GM18507 (cell line): ENCODE measurements at places on chromosomes 5 and 9.

- DNase-seq: no peak
These were observed 21.7 kb downstream of the ANKRD55 start for GRCh38 chr5:56211298-56211865.

GRCh38 chr9:684054-684890 lies 157.2 kb upstream of the DMRT1 start:
- DNase-seq: no peak

- DNase-seq: no peak
These were observed 26.1 kb upstream of the AOPEP start for GRCh38 chr9:94700445-94700844.

GRCh38 chr5:175347027-175347426 lies 97.0 kb downstream of the DRD1 start:
- DNase-seq: no peak

- DNase-seq: no peak
These were observed 27.9 kb upstream of the GLDC start for GRCh38 chr9:6673326-6674025.

DNA sequence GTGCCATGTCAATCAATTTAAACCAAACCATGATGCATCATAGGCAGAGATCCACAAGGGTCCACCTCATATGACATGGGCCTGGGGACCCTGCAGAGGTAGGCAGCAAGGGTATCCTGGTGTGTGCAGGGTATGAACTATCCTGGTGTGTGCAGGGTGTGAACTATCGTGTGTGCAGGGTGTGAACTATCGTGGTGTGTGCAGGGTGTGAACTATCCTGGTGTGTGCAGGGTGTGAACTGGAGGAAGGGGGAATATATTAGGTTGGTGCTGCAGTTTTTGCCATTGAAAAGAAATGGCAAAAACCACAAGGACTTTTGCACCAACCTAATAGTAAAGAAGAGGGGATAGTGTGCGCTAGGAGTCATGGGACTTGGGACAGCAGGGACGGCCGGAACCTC lies 50.0 kb downstream of the MFAP3 start:
- DNase-seq: no peak

DNA sequence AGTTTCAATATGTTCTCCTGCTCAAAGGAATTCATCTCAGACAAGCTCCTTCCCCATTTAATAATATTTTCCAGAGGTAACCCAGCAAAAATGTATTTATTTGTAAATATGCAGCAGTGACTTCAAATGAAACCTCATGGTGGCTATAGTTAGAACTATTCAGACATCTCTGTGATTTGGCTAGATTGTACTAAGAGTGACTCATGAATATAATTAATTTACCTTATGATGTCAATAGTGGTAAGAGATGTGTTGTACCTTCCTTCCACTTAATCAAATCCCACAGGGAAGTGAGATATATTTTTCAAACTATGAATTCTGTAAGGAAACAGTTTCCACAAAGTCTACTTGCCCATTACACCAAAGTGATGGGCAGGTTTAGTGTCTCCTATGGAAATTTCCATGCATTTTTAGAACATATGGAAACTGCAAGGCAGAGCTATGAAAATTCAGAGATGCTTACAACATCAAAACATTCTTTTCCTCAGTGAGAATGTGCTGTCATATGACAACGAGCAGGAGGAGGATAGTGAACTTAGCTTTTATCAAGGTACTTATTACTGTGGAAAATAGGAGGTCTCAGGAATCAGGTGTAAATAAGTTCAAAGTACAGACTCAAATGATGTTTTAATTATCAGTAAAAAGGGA lies 34.0 kb upstream of the SPDL1 start:
- no peak for DNase-seq

- no peak for DNase-seq
These were observed 60.1 kb downstream of the LMX1B start for GRCh38 chr9:126673689-126674364.

DNA sequence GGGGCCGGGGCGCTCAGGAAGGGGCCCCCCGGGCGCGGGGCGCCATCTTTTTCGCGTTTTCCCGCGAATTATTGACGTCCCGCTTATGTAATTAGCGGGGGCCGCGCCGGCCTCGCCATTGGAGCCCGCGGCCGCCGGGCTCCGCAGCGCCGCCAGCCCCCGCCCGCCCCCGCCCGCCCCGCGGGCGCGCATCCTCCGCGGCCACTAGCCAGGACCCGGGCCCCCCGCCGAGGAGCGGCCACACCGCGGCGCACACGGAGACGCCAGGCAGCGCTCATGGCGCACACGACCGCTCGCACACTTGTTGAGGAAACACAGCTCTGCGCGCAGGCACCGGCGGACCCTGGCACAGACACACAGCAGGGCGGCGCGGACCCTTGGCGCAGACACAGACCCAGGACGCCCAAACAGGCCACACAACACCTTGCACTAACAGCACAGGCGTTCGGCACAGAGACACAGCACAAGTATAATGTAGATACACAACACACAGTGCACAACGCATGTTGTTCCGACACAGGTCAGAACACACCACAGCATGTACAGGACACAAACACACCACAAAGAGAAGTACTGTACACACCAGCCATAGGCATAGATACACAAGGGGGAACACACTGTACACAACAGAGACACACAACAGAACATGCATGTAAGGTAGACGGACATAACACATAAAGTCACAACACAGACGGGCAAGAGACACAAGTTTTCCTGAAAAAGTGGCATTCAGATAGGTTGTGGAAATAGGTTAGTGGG lies 467 bp upstream of the PHF19 start:
- peak; percentile 55 for DNase-seq

- DNase-seq: no peak
These were observed 709 bp downstream of the FANCG start for GRCh38 chr9:35079041-35079425.

- no peak for DNase-seq
These were observed 706.3 kb upstream of the WWC1 start for GRCh38 chr5:167585184-167585583.

DNA sequence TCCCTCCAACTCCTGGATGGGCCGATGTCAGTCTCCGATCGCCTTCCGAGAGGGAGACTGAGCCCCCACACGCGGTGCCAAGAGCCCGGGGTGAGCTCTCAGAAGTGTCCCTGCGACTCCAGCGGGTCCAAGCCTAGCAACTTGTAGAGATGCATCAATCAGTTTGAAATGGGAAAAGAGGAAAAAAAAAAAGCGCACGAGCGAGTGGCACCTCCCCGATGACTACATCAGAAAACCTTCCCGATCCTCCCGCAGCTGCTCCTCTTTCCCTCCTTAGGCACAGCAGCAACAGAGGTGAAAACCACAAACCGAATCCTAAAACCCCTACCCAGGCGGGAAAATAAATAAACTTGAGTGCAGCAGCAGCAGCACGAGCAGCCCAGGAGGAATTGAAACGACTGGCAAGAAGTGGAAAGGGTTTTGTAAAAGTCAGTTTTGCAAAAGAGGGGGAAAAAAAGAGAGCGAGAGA lies 1.0 kb upstream of the EFNA5 start:
- no peak for DNase-seq

DNA sequence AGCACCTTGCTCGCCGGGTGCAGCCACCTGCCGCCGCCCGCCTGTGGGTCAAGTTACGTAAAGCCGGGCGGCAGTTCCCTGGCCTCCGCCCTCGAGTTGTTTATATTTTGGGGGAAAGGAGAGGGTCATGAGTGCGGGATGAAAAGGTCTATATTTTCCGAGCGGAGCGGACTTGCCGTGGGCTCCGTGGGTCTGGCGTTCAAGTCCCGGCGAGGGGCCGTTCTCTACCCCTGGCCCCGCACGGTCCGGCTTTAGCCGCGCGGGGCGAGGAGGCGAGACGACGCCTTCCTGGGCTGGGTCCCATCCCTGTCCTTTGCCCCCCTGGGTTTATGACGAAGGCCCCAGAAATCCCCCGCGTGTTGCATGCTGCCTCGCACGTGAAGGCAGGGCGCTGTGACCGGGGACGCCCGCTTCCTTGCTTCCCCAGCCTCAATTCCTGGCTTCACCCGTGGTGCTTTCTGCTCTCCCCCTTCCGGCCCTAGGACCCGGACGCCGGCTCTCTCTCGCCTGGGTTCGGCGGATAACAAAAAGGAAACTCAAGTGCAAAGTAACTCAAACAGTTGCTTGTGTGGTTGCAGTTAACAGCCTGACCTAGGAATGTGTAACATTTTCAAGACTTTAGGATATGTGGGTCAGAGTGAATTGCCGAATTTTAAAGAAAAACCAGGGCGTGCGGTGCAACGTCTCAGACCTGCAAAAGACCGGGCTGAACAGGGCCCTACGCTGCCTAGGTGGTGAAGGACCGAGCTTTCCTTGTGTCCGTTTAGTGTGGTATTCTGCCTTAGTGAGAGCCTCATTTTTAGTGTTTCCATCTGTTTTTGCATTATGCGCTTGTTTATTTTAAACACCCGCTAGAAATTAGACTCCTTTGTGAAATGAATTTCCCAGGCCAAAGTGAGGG lies 810 bp downstream of the VPS13A start:
- no peak for DNase-seq

DNA sequence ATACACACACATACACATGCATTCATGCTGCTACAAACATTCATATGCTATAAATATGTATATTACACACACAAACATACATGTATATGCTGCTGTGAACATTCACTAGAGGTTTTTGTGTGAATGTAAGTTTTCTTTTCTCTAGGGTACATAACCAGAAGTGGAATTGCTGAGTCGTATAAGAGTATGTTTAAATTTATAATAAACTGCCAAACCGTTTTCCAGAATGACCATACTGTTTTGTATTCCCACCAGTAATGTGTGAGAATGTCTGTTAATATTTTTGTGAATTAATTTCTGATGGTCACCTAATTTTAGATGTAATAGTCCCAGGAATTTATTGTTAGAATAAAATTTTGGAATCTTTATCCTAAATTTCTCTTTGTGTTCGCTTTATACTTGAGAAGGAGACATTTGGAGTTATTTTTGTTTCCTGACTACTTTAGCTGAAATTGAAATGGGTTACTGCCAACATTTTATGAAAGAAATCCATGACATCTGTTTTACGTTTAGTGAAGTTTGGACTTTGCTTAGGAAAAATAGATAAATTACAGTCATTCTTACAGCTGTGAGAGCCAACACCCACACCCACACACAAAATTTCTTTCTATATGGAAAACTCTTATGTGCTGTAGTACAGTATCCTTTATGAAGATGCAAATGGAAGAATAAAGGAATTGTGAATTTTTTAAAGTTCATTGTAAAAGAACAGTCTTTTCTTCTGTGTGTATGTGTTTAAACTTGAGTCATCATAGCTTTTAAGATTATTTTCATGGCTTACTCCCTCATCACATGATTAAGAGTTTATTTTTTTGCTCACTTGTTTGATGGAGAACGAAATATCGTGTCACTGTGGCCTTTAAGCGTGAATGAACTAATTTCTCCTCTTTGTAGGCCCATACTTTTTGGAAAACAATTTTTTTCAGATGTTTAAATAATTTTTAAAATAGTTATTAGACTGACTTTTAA lies 24.3 kb downstream of the CENPP start:
- no peak for DNase-seq

DNA sequence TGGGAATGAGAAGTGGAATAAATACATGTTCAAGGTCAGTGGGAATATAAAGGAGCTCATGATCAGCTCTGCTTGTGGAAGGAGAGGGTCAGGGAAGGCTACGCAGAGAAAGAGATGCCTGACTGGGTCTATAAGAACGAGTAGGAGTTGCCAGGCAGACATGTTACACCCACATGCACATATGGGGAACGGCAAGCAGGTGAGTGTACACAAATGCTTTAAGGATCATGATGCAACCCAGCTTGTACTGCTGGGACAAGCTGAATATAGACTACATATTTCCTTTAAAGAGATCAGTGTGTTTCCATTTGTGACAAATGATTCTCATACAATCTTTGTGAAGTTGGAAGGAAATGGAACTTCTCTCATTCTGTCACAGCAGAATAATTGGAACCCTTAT lies 141.7 kb downstream of the SPOCK1 start:
- no peak for DNase-seq

DNA sequence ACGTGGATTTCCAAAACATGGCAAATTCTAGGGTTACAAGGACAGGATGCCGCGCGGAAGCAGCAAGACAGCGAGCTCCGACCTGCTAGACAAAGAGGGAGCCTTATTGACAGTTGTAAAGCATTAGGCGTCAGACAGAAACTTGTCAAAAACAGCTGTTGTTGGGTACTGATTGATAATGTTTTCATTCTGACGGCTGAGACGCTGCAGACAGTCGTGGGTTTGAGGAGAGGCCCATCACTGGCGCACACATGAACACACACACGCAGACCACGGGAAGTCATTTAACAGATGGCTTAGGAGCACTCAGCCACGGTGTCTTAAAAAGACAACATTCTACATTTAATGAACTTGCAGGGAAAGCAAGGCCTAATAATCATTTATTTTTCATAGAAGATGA lies 324.0 kb downstream of the NDUFS4 start:
- no peak for DNase-seq

GRCh38 chr5:112412346-112412745 lies 6.7 kb downstream of the EPB41L4A start:
- DNase-seq: no peak

GRCh38 chr5:86833868-86834267 lies 216.1 kb downstream of the COX7C start:
- DNase-seq: no peak

DNA sequence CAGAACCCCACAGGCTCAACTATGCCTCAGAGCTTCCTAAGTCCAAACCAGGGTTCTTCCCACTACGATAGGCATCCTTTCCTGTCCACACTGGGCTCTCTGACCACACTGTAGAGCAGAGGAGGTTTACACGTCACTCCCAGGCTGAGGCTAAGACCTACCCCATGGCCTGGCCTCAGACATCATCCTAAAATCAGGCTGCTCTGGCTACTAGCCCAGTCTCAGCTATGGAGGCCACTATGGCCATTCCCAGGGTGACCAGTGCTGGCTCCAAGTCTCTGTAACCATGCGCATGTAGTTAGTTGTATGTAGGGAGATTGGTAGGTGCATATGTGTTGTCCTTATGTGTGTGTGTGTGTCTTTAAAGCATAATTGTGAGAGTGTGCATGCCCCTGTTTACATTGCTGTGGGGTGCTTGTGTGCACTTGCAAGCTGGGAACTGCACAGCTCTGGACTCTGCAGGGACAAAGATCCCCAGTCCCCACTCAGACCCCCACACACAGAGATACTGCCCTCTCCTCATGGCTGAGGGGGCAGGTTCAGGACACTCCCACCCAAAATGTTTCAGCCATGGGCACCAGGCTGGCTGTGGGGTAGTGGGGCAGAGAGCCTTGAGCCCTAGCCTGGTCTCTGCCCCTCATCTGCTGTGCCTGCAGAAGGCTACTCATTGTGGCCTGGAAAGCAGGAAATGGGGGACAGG lies 12.3 kb downstream of the PDLIM4 start:
- DNase-seq: no peak
